ENCODE measurements at places on chromosomes 12 and 14.

DNA sequence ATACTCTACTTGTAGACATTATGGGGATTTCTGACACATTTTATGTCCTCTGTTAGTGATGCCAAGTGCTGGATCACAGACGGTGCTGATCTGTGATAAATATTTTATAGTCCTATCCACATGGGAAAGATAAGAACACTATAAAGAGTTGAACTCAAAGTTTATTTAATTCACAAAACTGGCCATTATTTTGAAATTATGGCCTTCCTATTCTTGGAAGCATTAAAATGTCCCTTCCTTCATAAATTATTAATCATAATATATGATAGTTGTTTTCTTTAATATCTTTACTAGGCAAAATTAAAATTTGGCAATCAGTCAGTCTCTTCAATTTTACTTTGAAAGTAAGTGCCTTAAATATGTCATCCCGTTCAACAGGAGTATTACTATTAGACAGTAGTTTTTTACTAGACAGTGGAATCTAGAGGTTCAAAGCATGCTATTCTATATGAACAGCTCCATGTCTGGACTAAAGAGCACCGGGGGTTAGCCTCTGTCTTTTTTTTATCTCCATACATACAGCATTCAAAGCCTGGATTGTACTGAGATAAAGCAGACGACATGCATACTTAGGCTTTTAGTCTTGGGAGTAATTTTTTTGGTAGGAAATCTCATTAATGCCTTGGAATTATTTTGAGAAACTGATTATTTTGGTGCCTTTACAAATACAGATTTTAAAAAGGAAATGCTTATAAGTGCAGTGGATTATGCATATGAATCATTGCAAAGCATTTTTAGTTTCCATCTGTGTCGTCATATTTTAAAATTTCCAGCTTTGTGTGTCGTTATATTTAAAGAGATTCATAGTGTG lies 306.1 kb upstream of the RGS6 start:
- DNase-seq, result no peak

DNA sequence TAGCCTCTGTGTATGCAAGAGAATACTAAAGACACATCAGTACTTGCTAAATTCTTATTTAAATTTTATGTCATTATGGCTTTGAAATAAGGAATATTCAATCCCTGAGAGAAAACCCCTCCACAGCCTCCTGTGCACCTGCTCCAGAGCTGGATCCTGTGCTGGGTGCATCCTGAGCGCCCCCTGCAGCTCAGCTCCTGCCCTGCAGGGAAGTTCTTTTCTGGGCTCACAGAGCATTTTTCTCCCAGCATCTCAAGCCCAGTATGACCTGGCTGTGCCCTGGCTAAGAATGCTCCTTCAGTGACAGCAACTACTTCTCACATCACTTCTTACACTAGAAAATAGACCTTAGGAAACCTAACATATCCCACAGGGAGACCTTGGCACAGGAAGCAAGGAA lies 1211.7 kb downstream of the TMEM121 start:
- no peak for DNase-seq

DNA sequence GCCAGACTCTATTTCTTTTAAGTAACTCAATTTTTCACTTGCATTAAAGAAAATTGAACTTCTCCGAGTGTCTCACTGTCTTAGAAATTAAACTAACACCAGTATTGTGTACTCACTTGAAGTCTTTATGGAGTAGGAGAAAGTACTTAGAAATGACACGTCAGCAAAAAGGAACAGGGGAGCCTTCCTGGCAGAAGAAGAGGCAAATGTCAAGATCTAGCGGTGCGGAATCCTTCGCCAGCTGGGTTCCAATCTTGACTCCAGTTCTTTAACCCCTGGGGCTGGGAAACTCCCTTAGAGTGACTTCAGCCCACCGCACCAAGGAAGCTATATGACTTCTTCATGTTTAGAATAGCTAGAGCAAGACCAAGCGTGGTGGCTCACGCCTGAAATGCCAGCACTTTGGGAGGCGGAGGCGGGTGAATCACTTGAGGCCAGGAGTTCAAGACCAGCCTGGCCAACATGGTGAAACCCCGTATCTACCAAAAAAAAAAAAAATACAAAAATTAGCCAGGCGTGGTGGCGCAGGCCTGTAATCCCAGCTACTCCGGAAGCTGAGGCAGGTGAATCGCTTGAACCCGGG lies 34.4 kb downstream of the WBP11 start:
- peak; percentile 31 for DNase-seq

DNA sequence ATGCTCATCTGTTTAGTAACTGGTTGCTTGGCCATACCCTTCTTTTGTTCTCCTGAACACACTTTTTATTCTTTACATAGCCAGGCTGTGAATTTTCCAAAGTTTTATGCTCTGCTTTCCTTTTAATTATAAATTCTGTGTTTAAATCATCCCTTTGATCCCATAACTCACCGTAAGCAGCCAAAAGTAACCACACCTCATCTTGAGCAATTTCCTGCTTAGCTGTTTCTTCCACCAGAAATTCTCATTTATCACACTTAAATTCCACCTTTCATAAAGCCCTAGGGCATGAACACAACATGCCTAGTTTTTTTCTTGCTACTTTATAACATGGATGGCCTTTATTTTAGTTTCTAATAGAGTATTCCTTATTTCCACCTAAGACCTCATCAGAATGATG lies 510.7 kb downstream of the C12orf50 start:
- no peak for DNase-seq

- no peak for DNase-seq
Measured at GRCh38 chr12:9742661-9743060, 9.8 kb upstream of the CLECL1 start.

DNA sequence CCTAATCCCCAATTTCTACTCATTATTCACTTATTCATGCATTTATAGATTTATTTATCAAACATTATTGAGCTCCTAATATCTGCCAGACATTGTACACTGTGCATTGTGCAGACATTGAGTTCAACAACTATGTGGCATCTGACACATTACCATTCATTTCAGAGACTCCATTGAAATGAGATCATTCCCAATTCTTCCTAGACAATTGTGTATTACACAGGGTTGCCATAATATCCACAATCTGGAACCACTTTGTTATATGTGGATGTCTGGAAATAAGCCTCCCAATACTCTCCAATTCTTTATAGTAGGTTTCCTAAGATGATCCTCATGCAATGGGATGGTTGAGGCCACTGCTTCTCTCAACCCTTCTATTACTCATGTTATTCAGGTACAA lies 165.0 kb downstream of the OTOGL start:
- no peak for DNase-seq

- no peak for DNase-seq
Measured at GRCh38 chr12:11888029-11888428, 182.7 kb upstream of the BCL2L14 start.

- DNase-seq, result no peak
Measured at GRCh38 chr12:113057565-113058485, 1.3 kb downstream of the DTX1 start.

GRCh38 chr12:76329159-76329558 lies 19.1 kb downstream of the BBS10 start:
- DNase-seq, result no peak

DNA sequence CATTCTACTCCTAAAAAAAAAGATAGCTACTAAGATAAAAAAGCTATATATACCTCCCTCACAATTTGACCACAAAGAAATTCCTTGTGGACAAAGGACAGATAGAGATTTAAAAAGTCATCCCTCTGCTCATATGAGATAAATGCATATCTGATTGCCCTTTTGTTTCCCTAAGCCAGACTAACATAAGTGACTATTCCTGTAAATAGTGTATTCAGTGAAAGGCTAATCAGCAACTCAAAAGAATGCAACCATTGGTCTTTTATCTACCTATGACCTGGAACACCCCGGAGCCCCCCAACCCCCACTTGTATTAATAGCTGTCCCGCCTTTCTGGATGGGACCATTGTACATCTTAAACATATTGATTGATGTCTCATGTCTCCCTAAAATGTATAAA lies 6.3 kb upstream of the TMPO start:
- no peak for DNase-seq

DNA sequence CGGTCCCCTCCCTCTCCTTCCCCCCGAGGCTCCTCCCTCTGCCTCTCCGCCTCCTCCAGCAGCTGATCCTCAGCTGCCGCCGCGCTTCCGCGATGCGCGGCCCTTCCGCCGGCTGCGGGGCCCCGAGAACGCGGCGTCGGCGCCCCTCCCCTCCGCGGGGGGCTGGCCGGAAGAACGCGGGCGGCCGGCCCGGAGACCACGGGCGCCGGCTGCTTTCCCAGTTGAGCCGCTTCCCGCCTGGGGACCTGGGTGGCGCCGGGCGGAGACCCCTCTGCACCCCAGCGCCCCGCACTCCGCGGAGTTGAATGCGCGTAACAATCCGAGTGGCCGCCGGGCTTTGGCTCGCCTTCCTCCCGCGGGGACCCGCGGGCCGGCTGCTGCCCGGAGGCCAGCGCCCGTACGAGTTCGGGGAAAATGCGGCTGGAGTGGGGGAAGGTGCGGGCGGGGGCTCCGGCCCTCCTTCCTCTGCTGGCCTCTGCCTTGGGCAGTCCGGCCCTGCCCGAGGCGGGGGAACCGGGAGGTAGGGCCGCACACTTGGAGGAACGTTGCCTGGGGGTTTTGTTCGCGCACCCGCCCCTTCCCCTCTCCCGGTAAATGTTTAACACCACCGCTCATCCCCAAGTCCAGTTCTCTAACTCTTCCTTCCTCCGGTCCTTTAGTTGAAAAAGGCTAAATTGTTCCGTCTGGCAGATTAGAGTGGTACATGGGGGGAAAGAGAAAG lies 393 bp upstream of the DCAF5 start:
- DNase-seq, result peak; percentile 95

DNA sequence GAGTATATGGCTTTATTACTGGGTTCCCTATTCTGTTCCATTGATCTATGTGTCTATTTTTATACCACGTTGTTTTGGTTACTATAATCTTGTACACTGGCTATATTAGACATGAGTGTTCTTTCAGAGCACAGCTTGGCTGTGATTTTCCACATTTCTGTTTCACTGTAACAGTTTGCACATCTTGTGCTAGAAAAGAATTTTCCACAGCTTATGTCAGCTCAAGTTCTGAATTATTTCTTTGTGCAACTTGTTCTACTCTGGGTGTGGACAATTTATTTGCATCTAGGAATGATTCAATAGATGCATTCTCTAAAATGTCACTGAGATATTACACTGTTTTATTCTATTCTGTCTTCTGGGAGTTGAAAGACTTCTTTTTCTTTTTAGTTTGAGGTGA lies 28.4 kb upstream of the OR5AU1 start:
- no peak for DNase-seq

GRCh38 chr14:96666088-96666487 lies 131.1 kb upstream of the VRK1 start:
- no peak for DNase-seq

GRCh38 chr12:93991829-93992461 lies 156.4 kb upstream of the PLXNC1 start:
- DNase-seq, result no peak

DNA sequence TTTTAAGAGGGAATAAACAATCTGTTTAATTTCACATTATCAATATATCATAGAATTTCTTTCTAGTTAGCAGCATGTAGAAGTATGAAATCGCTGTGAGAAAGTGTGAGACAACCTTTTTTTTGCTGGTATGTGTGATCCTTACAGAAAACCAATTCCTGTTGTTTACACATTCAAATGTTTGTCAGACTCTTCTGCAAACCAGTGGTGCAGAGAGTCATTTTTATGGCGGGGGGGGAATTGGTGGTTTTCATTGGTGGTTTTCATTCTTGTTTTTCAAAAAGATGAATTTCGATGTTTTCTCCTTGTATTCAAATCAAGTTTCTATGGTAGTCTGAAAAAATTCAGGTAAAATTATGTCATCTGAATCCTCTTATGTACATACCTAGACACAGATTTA lies 57.8 kb downstream of the SLC25A21 start:
- DNase-seq, result no peak

- DNase-seq, result no peak
Measured at GRCh38 chr14:66043921-66044320, 442.2 kb upstream of the CCDC196 start.

DNA sequence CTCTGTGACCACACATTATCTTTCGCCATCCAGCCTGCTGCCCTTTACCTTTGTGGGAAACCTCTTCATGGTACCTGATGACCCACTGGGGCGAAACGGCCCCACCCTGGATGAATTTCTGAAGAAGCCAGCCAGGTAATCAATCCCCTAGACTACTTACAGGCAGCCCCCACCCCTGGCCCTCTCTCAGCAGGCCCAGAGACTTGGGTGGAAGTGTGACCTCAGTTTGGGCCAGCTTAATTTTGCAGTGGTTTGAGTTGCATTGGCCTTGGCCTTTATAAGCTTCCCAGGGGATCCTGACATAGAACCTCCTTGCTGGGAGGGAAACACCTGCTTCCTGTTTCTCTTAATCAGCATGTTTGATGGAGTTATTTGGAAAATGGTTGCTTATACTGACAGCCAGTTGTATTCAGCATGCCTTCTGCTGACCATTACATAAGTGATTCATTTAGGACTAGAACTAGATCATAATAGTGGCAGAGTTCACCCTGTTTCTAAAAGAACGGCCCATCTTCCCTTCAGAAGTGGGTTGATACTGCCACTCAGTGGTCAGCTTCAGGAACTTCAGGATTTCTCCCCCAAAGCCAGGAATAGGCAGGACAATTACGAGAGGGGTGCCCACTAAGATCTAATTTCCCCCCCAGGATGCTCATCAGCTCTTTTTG lies 6.1 kb downstream of the SDR39U1 start:
- peak; percentile 67 for DNase-seq

DNA sequence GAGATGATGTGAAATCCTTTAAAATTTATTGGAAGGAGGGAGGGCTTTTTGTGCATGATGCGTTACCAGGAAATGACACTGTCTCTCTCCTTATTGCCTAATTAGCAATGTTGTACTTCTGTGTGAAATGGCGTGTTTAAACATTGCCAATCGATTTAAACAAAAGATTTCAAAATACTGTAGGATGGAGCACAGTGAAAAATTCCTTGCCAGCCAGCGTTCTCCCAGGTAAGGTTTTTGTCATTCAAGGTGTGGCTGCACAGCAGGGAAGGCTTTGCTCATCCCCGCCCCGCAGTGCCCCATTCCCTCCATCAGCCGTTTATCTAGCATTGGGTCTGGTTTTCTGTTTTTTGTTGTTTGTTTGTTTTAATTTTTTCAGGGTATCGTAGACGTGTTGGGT lies 137.3 kb downstream of the CACNA1C start:
- no peak for DNase-seq

DNA sequence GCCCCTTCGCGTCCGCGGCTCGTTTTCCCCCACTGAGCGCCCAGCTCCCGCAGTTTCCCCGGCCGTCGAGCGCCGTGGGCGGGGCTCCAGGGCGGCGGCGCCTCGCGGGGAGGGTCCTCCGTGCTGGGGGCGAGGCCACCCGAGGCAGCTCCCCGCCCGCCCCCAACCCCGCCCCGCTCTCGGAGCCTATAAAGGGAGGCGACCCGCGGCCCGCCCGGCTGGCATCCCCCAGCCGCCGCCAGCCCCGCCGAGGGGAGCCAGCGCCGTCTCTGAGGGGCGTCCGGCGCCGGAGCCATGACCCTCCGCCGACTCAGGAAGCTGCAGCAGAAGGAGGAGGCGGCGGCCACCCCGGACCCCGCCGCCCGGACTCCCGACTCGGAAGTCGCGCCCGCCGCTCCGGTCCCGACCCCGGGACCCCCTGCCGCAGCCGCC lies at the start of gene TAMALIN:
TSS of gene TAMALIN (plus strand) at position 221 of the 432 bp plus-strand sequence. CDS start at position 295, 74 bp downstream.
- DNase-seq, result no peak

DNA sequence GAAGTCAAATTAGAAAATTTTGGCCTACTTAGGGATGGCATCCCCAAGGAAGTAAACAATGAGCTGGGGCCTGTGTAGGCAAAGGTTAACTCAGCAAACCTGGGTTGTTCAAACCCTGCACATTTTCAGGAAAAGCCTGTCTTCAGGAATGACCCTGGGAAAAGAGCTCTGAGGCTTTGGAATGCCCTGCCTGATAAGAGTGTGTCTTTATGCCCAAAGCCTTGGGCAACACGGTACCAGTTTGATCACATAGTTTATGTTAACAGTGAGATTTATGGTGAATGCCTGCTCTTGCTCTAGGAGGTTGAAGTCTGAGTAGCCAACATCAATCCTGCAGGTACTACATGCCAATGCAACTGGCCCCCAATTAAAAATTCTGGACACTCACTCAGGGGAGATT lies 28.2 kb upstream of the STAB2 start:
- DNase-seq, result no peak

All from activated CD4-positive, alpha-beta T cell treated with anti-CD3 and anti-CD28 coated beads, Interleukin-2, amount 50 U/mL, for 16 hours (primary cell).